Mucosa of descending colon (tissue), 3 donors: ENCODE measurements at places on chromosomes 2 and 18. TPM values are rescaled to one million over a fixed set of nuclear protein-coding genes. Genes with fewer than 3 reads are reported as not detected.

DNA sequence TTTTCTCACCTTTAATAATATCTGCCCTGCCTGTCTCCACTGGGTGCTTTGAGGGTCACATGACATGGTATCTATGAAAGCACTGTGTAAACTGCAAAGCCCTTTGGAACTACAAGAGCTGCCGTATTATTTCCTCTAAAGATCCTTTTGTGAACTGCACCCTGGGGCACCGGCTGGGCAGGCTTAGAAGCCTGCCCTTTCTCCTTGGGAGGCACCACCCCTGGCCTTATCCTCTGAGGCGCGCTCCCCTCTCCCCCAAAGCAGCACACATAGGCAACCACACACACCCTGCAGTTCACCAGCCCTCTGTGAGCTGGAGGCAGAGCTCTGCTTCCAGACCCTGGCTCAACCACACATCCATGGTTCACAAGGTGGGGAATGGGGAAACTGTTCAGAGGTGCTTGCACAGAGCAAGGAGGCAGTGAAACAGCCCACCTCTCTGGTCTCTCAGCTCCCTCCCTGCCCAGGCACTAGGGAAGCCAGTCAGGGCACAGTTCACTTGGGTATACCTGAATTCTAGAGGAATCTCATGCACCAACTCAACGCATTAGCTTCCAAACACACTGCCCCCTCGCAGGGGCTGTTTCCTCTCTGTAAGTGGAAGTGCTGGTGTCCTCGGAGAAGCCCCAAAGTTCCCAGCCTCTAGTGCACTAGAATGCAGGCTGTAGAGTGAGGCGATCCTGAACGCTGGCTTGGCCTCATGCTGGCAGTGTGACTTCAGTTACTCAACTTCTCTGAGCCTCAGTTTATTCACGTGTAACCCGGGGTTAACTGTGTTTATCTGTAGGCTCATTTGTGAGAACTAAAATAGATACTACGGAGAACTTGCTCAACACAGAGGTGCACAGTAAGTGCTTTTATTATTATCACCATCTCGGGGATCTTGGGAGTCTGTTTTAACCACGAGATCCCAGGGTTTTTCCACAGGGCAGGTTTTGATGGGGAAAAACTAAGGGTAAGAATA, 11.0 kb downstream of the SIGLEC15 start:
- no peak for DNase-seq

- DNase-seq, result no peak
These were observed 51.9 kb downstream of the ESCO1 start for GRCh38 chr18:21548647-21549046.

GRCh38 chr18:63286926-63287325, 32.6 kb downstream of the BCL2 start:
- no peak for DNase-seq

DNA sequence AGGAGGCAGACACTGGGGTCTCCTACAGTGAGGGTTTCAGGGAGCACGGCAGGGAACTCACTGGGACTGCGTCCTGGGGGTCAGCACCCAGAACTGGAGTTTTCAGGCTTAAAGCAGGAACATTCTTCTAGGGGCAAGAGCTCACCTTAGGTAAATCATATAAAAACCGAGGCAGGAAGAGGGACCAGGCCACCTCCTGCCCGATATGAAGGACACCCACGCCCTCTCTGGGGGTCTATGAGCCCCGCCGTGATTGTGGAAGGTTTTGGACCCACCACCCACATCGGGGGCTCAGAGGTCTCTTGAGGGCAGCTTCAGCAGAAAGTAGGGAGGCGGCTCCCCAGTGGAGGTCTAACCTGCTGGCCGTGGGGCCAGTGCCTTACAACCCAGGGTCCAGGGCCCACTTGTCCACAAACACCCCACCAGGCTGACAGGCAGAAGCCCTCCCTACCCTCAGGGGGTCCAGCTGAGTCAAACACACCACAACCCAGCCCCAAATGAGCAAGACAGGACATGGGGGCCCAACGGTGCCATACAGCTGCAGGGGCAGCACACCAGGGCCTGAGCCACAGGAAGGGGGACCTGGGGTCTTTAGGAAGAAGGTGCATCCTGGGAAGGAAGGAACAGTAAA, 25.3 kb downstream of the CROCC2 start:
- no peak for DNase-seq

DNA sequence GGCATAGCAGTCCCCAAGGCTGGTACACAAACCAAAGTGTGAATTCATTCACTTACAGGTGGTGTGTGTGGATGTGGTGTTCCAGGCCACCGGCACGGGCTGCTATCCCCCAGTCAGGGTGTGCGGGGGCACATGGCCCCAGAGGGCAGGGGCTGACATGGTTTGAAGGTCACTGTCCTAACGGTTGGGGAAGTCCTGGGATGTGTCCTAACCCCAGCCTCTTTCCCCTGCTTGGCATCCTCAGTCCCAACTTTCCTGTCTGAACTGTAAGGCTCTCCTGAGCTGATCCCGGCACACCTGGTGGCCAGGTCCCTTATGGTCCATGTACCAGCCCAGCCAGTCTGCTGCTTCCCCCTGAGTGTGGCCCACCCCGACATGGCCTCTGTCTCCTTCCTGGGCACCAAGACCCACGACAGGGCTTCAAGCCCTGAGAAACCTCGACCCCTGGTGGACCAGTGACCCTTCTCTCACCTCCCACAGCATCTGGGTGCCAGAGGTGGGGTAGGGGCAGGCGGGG, 2.4 kb upstream of the TMEM185B start:
- peak; percentile 50 for DNase-seq

DNA sequence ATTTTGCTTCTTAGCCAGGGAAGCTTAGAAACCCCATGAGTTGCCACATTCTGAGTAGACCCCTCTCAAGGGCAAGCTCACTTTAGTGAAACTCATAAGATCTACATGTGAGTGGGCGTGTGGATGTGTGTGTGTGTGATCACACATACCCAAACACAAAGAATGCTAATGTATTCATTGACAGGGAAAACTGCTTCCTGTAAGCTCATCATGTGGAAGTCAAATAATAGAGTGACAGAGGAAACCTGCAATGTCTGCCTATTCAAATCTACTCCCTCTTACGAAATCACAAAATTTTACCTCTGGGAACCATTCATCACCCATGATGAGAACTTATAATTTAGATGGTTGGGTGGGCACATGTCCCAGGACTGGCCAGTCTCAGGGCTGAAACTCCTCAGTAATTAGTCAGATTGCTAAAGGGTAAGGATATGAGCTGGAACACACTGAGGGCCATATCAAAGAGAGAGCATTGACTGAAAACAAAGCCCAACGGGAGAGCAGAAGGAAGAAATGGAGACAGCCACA, 94.5 kb upstream of the CCDC150 start:
- no peak for DNase-seq

The SERPINB11 gene
- not detected for total RNA-seq

GRCh38 chr2:129056309-129056958, 737.8 kb upstream of the HS6ST1 start:
- no peak for DNase-seq

GRCh38 chr2:60884800-60885199, 3.4 kb downstream of the REL start:
- no peak for DNase-seq

The PROC gene
- total RNA-seq, result 0.80 TPM

DNA sequence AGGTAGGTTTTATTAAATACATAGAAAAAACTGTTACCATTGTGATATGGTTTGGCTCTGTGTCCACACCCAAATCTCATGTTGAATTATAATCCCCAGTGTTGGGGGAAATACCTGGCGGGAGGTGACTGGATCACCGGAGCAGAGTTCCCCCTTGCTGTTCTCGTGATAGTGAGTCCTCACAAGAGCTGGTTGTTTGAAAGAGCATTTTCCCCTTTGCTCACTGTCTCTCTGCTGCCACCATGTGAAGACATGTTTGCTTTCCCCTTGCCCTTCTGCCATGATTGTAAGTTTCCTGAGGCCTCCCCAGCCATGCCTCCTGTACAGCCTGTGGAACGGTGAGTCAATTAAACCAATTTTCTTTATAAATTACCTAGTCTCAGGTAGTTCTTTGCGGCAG, 352.7 kb upstream of the SLC39A10 start:
- DNase-seq, result no peak

DNA sequence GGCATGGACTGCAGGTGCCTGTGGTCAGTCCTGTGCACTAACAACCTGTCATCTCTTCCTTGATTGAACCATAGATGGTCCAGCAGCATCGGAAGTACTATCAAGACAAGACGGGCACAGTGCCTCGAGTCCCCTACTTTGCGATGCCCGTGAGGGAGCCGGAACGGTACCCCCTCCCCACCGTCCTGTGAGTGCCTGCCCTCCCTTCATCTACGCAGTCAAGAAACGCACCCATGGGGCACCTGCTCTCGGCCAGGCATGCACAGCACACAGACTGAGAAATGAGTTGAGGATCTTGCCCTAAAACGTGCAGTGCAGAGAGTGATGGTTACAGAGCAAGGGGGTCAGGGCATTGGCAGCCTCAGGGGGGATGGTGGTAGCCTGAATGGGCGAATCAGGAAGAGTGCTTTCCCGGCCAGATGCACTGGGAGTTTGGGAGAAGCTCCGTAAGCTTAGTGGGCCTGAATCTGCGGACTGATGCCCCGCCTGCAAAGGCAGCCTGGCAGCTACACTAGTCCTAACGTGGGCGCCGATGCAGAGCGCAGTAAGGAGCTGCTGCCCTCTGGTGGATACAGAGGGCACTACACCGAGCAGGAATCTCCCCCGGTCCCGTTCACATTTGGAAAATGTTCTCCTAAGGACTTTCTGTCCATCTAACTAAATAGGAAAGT, 63.6 kb downstream of the CIB4 start:
- peak; percentile 54 for DNase-seq

The ALK gene
- total RNA-seq, result 2.4 TPM

DNA sequence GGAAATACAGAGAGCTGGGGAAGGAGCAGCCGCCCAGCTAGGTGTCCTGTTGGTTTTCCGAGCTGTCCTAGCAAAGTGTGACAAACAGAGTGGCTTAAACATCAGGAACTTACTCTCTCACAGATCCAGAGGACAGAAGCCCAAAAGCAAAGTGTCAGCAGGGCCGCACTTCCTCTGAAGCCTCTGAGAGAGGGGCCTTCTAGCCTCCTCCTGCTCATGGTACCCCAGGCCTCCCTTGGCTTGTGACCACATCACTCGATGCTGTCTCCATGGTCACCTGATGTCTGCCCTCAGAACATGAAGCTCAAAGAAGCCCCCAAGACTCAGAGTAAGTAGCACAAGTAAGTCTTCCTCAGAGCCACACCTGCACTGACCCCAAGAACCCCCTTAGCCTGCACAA, 650.5 kb upstream of the ID2 start:
- no peak for DNase-seq

DNA sequence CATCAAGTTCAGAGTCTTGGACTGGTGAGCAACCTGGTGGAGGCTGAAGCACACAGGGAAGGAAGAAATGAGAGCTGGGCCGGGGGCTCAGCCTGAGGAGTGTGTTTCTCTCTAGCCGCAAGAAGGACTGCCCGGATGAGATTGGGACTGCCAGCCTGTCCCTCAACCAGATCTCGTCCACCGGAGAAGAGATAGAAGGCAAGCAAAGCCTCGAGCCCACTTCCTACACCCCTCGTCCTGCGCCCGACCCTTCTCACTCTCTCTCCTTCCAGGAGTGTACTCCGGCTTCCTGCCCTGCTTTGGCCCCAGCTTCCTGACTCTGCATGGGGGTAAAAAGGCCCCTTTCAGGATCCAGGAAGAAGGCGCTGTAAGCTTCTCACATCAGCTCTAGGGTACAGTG, 26.2 kb downstream of the FER1L5 start:
- DNase-seq, result no peak

DNA sequence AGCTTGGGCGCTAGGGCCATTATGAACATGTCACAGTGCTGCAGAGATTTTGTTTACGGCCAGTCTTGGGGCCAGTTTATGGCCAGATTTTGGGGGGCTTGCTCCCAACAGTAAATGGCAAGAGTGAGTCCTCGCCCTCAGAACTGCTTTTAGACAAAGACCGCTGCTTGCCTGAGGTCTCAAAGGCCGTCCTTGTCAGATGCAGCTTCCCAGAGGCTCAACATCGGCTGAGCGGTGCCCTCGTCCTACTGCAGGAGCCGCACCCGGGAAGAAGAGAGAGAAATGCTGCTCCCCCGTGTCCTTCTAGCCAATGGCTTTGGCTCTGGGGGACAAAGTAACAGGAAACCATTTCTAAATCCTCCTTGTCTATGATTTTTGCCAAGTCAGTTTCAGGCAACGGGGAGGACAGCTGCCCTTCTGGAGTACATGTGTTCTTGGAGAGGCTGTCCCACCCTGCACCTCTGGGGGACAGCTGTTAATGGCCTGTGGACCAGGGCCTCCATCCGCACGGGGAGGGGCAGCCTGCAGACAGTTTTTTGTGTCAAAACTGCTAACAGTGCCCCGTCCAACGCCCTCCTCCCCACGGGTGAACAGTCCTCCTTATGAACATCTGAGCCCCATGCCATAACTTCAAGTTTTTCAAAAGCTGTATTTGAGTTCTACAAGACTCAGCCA, 66.1 kb downstream of the C18orf63 start:
- DNase-seq, result no peak

DNA sequence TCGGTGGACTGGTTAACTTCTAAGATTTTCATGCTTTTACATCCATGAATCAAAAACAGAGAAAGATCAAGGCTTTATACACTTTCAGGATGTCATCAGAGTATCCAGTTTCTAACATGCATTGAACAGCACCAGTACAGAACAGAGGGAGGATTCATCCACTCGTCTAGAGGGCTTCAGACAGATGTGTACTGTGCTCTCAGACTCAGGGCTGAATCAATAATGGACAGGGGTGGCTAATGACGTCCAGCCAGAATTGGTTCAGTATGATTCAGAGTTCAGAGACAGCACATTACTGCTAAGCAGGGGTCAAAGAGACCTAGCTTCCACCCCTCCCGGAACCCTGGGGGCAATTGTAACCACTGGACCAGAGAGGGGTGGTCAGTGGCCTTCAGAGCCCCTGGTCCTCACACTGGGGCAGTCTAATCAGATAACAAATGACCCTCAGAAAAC, 37.3 kb downstream of the RNU4ATAC start:
- no peak for DNase-seq

DNA sequence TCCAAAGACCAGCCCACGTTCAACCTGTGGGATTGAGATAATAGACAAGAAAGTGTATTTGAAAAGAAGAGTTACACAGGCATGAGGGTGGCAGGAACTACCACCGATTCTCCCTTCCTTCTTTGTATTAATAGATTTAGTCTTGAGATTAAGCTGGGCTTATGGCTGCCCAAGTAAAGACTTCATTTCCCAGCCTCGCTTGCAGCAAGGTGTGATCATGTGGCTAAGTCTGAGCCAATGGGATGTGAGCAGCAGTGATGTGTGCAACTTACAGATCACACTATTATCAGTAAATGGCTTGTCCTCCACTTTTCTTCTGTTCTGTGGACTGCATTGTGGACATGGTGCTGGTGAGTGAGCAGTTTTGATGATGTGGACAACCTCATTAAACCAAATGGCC, 101.7 kb downstream of the POLR1A start:
- no peak for DNase-seq

DNA sequence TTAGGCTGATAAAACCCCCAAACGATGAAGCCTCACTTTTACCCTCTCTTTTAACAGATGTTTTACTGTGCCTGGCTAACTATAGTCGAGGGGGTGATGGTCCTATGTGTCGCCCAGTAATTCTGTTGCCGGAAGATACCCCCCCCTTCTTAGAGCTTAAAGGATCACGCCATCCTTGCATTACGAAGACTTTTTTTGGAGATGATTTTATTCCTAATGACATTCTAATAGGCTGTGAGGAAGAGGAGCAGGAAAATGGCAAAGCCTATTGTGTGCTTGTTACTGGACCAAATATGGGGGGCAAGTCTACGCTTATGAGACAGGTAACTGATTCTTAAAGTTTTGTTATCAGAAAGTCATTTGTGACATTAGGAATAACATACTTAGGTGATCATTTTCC, 20.4 kb downstream of the MSH6 start:
- DNase-seq, result no peak
